CD4-positive, CD25-positive, alpha-beta regulatory T cell (primary cell): ENCODE measurements at places on chromosomes 6 and 20. TPM values are rescaled to one million over a fixed set of nuclear protein-coding genes. Genes with fewer than 3 reads are reported as not detected.
A peak's percentile ranks its signal among the peaks of the same experiment; 100 is the strongest.

HRH3 gene
- polyA plus RNA-seq = not detected

TMEM217 gene
- 0.38 TPM for polyA plus RNA-seq

LAMA2 gene
- 0.06 TPM for polyA plus RNA-seq

GRCh38 chr20:53917145-53918019 lies 153.0 kb downstream of the BCAS1 start:
- H3K4me1 ChIP-seq = peaks cover 15% of the 10 kb centered on the region
- H3K36me3 ChIP-seq = no peaks in the 10 kb centered on the region
- H3K4me3 ChIP-seq = no peak overlapping the region
- DNase-seq = no peak
- no peaks in the 10 kb centered on the region for H3K27me3 ChIP-seq
- H3K27ac ChIP-seq = no peak overlapping the region

DNA sequence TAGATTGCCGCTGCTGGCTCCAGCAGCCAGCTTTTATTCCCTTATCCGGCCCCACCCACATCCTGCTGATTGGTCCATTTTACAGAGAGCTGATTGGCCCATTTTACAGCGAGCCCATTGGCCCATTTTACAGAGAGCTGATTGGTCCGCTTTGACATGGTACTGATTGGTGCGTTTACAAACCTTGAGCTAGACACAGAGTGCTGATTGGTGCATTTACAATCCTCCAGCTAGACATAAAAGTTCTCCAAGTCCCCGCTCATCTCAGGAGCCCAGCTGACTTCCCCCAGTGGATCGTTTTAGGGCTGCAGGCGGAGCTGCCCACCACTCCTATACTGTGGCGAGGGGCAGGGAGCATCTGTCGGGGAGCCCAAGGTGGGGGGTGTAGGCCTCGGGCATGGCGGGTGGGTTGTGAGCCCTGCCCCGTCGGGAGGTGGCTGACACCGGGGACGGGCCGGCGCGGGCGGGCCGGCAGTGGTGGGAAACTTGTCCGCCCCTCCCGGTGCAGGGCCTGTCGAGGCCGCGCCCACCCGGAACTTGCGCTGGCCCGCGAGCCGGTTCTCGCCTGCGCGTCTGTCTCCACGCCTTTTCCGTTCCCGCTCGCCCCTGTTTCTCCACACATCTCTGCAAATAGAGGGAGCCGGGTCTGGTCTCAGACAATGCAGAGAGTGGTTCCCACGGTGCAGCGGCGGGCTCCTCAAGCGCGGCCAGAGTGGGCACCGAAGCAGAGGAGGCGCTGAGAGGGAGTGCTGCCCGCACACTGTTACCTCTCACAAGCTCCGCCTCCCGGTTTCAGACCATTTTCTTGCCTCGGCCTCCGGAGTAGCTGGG lies 86.1 kb upstream of the STMND1 start:
- H3K4me1 ChIP-seq = peaks cover 3% of the 10 kb centered on the region
- H3K36me3 ChIP-seq = no peaks in the 10 kb centered on the region
- peaks cover 15% of the 10 kb centered on the region for H3K27me3 ChIP-seq
- peak overlapping the region; percentile 26 for H3K4me3 ChIP-seq
- no peak overlapping the region for H3K27ac ChIP-seq

GRCh38 chr20:8390037-8390433 lies 258.0 kb downstream of the PLCB1 start:
- H3K4me3 ChIP-seq = no peak overlapping the region
- no peaks in the 10 kb centered on the region for H3K27me3 ChIP-seq
- no peaks in the 10 kb centered on the region for H3K4me1 ChIP-seq
- H3K36me3 ChIP-seq = no peaks in the 10 kb centered on the region
- no peak overlapping the region for H3K27ac ChIP-seq
- no peak for DNase-seq

GRCh38 chr6:142162780-142163179 lies 15.7 kb downstream of the VTA1 start:
- no peak overlapping the region for H3K27ac ChIP-seq

- no peaks in the 10 kb centered on the region for H3K4me1 ChIP-seq
- H3K4me3 ChIP-seq = no peak overlapping the region
- H3K27ac ChIP-seq = no peak overlapping the region
- peaks cover 5% of the 10 kb centered on the region for H3K27me3 ChIP-seq
- no peak for DNase-seq
- no peaks in the 10 kb centered on the region for H3K36me3 ChIP-seq
Measured at GRCh38 chr20:49349694-49350252, 71.9 kb upstream of the ZNFX1 start.

DNA sequence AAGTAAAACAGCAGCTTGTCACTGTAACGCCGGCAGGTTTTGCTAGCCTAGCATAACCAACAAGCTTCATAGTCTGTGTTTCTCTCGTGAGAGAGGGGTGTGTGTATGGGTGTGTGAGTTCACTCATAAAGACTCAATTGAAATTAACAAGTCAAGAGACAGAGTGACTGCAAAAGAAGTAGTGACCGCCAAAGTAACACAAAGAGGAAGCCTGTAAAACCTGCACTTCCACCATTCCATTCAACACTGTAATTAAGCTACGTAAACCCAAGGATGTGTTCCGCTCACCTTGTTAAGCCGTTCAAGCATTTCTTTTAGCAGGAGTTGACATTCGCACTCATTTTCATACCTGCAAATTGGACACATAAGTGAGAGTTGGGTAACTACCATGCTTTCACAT lies 6.6 kb downstream of the BFSP1 start:
- no peaks in the 10 kb centered on the region for H3K36me3 ChIP-seq
- no peak overlapping the region for H3K27ac ChIP-seq
- no peaks in the 10 kb centered on the region for H3K4me1 ChIP-seq
- H3K27me3 ChIP-seq = peaks cover 14% of the 10 kb centered on the region
- H3K4me3 ChIP-seq = no peak overlapping the region

DNA sequence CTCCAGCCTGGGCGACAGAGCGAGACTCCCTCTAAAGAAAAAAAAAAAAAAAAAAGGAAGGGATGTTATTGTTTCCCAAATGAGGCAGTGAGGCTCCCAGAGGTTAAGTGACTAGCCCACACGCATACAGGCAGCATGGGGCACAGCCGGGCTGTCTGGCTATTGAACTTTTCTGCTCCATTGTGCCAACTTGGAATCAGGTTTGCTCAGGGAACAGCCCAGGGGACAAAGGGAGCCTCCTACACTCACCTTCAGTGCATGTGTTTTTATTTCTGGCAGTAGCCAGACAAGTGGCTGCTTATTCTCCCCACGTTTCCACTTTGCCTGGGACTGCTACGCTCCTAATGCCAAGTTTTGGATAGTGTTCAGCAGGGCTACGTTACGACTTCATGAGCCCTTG lies 10.7 kb downstream of the ETV7 start:
- no peak overlapping the region for H3K27ac ChIP-seq
- peaks cover 14% of the 10 kb centered on the region for H3K4me1 ChIP-seq
- no peaks in the 10 kb centered on the region for H3K27me3 ChIP-seq
- DNase-seq = no peak
- H3K4me3 ChIP-seq = no peak overlapping the region

DNA sequence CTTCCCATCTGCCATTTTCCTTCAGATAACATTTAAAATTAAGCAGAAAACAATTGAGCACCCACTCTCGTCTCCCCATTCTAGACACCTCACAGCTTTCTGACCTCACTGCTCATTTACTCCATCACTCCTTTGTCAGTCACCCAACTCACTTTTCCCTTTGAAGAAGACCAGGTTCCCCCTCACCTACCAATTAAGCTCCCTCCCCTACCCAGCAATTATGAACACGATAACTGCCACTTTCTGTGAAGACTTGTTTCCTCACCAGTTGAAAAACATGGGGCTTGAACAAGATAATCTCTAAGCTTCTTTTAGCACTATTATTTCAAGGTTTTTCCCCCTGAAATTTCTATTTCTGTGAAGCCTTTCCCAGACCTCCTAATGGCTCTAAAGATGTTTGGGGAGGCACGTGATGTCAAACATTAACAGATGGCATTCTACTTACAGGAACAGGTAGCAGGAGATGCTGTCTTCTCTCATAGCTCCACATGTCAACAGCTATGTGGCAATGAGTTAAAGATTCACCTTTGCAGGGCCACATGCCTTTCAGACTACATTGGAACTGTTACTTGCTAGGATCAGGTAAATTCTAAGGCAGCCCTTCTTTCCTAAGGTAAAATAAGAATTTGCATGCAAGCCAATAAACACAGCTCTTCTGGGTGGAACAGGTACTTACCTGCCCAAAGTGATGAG lies 24.8 kb upstream of the SLA2 start:
- no peak overlapping the region for H3K27ac ChIP-seq
- no peak for DNase-seq
- no peak overlapping the region for H3K4me3 ChIP-seq
- H3K27me3 ChIP-seq = no peaks in the 10 kb centered on the region

GRCh38 chr20:39993742-39994141 lies 695.3 kb downstream of the MAFB start:
- DNase-seq = no peak
- no peak overlapping the region for H3K4me3 ChIP-seq
- H3K4me1 ChIP-seq = no peaks in the 10 kb centered on the region
- H3K36me3 ChIP-seq = no peaks in the 10 kb centered on the region

DNA sequence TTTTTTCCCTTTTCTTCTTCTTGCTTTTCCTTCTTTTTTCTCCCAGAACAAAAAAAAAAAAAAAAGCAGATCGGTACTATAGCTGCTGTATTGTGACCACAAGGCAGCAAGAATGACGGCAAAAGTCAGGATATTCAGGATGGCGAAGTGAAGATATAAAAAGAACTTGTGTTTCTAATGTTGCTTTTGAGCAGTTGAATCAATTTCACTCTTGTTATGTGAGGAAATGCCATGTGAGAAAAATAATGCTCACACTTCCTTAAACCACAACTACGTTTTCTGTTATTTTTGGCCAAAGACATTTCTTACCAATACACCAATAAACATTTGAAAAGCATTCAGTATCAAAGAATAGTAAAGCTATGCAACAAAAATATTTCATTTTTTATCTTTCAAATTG lies 510.5 kb downstream of the HACE1 start:
- no peaks in the 10 kb centered on the region for H3K27me3 ChIP-seq
- no peak overlapping the region for H3K27ac ChIP-seq
- H3K4me1 ChIP-seq = no peaks in the 10 kb centered on the region
- no peaks in the 10 kb centered on the region for H3K36me3 ChIP-seq

DNA sequence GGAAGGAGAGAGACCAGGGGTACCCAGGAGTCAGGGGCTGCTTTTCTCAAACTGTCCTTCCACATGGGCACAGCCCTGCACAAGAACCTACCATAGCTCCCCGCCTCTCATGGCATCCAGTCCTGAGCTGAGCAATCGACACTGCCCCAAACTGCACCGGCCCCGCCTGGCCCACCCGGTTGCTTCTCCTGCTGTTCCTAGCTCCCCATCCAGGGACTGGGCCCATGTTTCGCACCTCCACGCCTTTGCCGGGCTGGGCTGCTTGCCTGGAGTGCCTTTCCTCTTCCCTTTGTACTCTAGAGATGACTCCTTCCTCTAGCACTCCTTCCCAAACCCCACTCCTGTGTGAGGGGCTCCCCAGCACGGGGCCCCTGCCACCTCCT lies 123.0 kb downstream of the GRM4 start:
- no peaks in the 10 kb centered on the region for H3K27me3 ChIP-seq
- no peak overlapping the region for H3K4me3 ChIP-seq
- no peaks in the 10 kb centered on the region for H3K36me3 ChIP-seq
- H3K27ac ChIP-seq = no peak overlapping the region

DNA sequence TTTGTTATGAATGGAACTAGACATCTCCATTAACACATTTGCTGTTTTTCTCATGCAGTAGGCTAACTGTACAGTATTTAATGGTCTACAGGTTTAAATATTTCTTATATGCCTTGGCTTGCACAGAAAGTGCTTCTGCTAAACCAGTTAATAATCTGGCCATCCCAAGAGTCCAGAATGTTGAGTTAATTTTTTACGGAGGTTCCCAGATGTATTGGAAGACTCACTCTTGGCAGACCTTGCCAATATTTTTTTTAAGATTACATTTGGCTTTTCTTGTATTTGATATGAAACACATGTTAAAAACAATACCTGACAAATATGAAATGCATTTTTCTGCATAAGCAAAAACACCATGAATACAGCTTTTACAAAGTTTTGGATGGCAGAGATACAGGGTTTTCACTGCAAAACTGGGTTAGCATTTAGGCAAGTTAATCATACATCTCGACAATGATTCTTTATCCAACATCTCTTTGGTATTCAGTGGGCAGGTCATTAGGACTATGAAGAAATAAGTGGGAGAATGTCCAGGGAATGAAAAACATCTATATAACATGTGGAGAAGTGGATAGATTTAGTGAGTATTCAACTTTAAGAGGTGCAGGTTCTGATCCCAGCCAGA lies 94.0 kb downstream of the SGK1 start:
- no peaks in the 10 kb centered on the region for H3K36me3 ChIP-seq
- no peaks in the 10 kb centered on the region for H3K27me3 ChIP-seq
- no peak overlapping the region for H3K27ac ChIP-seq
- H3K4me1 ChIP-seq = no peaks in the 10 kb centered on the region
- H3K4me3 ChIP-seq = no peak overlapping the region

DNA sequence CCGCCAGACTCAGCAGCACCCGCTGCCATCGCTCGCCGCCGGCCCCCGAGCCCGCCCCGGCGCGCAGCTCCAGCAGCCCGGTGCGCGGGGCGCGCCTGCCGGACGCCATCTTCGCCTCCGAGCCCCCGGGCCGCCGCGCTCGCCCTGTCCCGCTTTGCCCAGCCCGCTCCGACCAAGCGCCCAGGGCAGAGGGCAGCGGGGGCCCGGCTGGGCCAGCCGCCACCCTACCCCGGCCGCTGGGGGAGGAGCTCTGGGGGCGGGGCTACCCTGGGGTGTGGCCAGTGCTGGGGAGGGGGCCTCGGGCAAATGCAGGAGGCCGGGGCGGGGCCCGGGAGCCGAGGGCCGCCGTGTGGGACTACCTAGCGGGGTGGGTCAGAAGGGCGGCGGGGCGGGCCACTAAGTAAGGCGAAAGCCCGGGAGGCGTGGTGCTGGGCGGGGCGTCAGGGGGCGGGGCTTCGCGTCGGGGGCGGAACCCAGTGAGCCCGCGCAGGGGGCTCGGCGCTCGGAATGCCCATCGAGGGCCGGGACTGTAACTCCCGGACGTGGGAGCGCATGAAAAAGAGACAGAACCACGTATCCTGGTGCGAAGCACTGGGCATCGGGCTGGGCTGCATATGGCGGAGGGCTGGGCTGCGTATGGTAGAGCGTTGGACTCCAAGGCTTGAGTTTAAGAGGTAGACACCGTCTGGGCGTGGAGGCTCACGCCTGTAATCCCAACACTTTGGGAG lies at the start of gene SNTA1:
SNTA1 (minus strand) TSS at position 252 of the 728 bp plus-strand sequence; CDS start at position 109, 143 bp downstream.
- peak within 1 kb of the TSS; percentile 81 for H3K4me3 ChIP-seq
- DNase-seq = peak; percentile 75
- H3K27me3 ChIP-seq = no peaks in the 10 kb centered on the region

- H3K27me3 ChIP-seq = no peaks in the 10 kb centered on the region
- no peak for DNase-seq
- no peaks in the 10 kb centered on the region for H3K4me1 ChIP-seq
- no peak overlapping the region for H3K4me3 ChIP-seq
Measured at GRCh38 chr6:159680104-159680503, 12.9 kb downstream of the SOD2 start.
